ENCODE measurements at places on chromosomes 16 and 17.

- DNase-seq = peak; percentile 22
Measured at GRCh38 chr16:11743308-11744074, 834 bp upstream of the TXNDC11 start.

DNA sequence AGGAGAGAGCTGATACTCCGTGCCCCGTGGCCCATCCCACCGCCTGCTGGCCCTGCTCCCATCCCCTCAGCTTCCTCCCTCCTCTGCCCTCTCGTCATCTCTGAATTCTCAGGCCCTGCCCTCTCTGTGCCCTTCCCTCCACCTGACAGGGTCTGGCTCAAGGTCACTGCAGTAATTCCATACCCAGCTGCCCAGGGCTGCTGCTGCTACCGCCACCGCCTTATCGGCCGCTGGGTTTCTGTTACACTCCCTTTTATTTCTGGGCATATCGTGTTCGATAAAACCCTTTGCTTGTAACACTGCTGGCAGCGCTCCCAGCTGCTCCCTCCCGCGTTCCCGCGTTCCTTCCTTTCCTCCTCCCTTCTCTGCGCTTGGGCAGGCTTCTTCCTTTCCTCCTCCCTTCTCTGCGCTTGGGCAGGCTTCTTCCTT is 1.2 kb downstream of the EPN3 start:
- no peak for DNase-seq

GRCh38 chr16:27450196-27450549 is 48.2 kb downstream of the IL21R start:
- no peak for DNase-seq

DNA sequence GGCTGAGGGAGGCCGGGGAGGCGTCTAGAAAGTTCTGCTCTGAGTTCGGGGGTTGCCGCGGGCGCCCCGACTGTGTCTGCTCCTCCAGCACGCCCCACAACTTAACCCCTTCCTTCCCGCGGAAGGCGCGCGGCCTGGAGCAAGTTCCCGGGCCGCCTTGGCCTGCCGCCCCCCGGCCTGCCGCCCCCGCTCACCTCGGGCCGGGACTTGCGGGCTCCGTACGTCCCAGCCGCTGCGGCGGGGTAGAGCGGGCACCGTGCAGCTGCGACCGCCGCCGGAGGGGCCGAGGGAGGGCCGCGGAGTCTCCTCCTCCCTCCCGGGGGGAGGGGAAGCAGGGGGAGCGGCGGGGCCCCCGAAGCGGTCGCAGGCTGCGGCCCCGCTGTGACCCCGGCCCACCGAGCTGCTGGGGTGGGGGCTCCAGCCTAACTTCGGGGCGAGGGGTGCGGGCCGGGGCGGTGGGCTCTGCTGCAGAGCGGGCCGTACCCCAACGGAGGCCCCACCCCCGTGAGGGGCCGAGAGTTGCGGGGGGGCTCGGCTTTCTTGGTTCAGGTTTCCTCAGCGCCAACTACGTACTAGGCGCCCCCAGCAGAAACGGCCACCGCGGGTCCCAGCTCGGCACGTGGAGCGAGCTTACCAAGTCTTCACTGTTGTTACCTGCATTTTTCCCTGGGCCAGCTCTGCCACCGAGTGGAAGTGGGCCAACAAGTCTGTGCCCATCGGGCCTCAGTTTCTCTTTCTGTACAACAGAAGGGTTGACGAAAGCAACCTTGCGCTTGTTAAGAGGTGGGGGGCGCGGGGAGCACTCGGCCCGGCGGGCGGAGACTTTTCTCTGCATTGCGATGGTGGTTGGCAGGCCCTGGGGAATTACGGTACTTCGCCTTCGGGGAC is at the start of gene CCDC102A:
TSS of gene CCDC102A (minus strand) at position 266 of the 888 bp plus-strand sequence. CDS start 7,394 bp downstream, outside the sequence.
- DNase-seq = peak; percentile 59

DNA sequence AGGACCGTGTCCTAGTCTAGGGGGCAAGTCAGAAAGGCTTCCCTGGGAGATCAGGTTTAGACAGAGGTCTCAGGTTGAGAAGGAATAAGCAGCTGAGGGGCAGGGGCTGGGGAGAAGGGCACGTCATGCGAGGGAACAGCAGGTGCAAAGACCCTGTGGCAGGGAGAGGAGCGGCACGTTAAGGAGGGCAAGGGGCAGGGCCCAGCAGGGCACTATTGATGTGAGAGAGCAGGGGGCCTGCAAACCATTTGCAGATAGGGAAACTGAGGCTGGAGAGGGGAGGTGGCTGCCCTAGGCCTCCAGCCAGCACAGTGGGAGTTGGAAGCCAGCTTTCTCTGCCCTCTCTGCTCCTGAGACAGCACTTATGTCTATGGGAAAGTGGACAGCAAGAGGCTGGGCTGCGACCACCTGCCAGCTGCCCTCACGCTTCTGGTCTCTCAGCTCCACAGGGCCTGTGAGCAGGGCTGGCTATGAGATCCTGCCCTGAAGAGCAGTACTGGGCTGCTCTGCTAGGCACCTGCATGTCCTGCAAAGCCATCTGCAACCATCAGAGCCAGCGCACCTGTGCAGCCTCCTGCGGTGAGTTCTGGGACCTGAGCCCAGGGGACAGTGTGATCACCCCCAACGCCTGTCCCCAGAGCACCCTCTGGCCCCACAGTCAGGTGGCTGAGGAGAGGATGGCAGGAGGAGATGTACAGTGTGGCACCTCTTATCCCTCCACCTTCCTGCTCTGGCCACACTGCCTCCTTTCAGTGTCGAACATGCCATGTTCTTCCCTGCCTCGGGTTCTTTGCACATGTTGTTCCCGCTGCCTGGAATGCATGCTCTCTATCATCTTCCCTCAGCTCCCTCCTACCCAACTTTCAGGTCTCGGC is 61.5 kb downstream of the USP22 start:
- DNase-seq = no peak

DNA sequence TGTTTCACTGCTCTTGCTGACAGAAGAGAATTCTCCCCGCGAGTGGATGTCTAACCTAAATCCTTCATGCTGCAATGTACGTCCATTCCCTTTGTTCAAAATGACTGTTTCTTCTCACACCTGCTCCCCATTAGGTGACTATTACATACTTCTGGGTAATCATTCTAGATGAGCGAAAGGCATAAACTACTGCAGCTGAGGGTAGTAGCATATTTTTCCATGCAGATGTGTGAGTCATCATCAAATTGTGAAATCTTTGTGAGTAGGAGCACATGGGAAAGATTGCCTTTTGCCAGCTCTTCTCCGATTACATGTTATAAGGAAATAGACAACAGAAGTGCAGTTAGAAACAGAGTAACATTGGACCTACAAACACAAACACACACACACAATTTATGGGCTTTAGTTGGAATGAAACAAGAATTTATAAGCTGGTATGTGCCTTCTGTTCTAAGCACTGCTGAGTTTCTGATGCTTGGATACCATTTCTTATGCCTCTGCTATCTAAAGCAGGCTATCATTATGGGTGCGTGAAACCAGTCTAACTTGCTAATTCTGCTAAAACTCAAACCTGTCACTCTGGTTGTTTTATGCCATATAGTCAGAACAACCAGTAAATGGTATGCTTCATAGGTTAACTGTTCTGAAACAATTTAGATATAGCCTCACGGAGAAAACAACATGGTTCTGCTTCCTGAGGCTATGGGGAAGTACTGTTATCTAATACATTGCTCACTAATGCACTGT is 346.9 kb upstream of the PSMD7 start:
- no peak for DNase-seq

DNA sequence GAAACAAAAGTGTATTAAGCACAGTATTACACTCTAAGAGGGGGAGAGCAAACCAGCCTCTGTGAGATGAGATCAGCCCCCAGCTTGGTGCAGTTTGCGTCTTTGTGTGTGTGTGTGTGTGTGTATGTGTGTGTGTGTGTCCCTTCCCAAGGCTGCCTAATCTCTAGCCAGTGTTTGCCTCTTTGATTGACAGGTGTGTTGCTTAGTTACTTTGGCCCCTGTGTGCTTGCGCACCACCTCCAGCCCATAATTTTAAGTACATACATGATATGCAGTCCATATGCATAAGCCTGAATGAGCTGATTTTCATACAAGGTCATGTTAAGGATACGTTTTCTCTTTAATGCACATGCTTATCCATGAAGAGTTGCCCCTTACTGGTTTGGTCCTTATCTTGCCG is 2.1 kb upstream of the KRTAP3-2 start:
- no peak for DNase-seq

- DNase-seq = no peak
Measured at GRCh38 chr17:61584266-61584665, 6.8 kb downstream of the NACA2 start.

- no peak for DNase-seq
Measured at GRCh38 chr16:73054813-73055482, 7.0 kb upstream of the ZFHX3 start.

DNA sequence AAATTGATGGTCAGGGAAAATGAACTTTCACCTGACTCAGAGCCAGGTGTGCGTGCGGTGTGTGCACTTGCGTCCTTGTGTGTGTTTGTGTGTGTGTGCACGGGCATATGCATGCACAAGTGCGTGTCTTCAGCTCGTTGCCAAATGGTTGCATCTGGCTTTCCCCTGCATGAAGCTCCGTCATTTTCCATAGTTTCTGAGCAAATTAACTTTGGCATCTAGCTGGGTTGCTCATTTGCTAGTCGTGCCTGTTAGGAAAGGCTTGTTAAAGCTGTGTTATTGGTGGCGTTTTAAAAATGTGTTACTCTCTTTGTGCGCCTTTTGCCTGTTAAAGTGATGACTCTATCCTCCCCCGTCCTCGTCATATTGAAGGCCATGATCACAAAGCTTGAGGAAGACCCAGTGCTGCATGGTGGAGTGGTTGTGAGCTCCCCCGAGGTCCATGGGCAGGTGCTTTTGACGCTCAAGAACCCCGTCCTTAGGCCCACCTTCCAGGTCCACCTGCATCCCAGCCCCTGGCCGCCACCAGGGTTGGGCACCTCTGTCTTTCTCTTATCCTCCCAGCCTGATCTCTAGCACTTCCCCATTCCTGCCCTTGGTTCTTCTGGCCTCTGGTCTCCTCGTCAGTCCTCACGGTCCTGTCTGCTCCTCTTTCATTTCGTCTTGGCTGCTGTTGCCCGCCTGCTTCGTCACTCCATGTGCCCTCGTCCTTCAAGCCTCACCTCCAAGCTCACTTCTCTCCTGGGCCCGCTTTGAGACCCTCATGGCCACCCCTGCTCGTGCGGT is 355.8 kb downstream of the SNX29 start:
- no peak for DNase-seq

All from stimulated activated CD4-positive, alpha-beta T cell treated with anti-CD3 and anti-CD28 coated beads, Interleukin-2, amount 100 ng/mL, for 24 hours (primary cell).